Brain microvascular endothelial cell (primary cell): ENCODE measurements at places on chromosomes 3 and 15.

GRCh38 chr3:128242818-128243601 lies 89.7 kb downstream of the EEFSEC start:
- peak; percentile 53 for DNase-seq

- no peak for DNase-seq
Measured at GRCh38 chr3:10530241-10530640, 24.9 kb upstream of the ATP2B2 start.

- DNase-seq: no peak
Measured at GRCh38 chr15:46681901-46682300, 1035.4 kb upstream of the SEMA6D start.

DNA sequence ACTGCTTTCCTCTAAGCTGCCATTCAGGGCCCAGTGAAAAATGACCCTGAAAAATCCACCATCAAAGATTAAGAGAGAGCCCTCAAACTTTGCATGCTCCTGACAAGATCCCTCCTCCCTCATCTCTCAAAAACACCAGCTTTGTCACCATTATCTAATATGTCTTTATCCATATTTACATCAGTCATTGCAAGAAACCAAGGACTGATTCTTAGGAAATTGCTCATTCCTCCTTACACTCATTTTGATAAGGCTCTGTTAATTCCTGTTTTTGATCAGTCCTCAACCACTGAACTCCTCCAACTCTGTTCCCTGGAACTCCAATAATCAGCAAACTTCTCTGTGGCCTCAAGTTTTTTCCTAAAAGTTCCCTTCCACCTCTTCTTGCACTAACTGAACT lies 51.8 kb downstream of the CD200 start:
- DNase-seq: no peak

- DNase-seq: no peak
Measured at GRCh38 chr3:9064850-9065249, 101.6 kb upstream of the RAD18 start.

DNA sequence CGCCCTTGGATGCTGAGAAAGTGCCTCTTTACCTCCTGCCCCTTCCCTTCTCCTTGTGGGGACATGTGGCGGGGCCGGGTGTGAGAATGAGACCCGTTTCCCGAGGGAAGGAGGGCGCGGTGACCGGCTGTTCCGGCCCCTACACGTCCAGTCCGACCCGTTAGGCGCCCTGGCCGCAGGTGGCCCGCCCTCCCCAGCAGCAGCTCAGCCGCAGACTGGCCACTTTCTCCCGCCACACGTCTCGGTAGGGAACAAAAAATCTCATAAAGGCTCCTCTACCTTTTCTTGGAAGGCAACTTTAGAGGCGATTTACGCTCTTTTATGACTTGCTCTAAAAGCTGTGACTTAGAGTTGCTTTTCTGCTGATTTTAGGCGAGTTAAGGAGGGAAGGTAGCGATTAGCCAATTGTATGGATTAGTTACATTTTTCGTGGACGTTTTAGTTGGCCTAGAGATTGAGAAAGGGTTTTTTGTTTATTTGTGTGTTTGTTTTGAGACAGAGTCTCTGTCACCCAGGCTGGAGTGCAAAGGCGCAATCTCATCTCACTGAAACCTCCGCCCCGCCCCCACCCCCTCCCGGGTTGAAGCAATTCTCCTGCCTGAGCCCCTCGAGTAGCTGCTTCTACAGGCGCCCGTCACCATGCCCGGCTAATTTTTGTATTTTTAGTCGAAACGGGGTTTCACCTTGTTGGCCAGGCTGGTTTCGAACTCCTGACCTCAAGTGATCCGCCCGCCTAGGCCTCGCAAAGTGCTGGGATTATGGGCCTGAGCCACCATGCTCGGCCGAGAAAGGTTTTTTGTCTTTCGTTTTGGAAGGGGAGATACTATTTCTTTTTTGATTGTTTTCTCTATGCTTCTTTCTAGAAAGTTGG lies 8.3 kb upstream of the PGPEP1L start:
- DNase-seq: no peak

- no peak for DNase-seq
Measured at GRCh38 chr15:95874637-95875036, 455.9 kb upstream of the NR2F2 start.

DNA sequence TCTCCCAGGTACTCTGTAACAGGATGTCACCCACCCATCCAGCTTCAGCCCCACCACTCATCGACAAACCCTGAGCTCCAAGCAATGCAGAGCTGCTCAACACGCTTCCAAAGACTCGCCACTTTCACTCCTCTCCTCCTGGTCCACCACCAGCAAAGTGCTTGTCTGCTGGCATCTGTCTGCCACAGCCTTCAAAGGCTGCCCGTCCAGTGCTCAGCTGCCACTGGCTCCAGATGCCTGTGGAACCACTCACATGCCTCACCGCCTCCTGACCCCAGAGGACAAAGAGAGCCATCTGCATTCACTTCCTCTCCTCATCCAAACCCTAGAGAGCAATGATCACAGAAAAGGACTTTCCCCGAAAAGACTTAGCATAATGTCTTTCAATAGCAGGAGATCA lies 109.5 kb upstream of the OCA2 start:
- DNase-seq: no peak

- DNase-seq: no peak
Measured at GRCh38 chr3:154061001-154061370, 60.2 kb upstream of the ARHGEF26 start.

GRCh38 chr3:50455161-50456018 lies 48.0 kb downstream of the CACNA2D2 start:
- DNase-seq: no peak

DNA sequence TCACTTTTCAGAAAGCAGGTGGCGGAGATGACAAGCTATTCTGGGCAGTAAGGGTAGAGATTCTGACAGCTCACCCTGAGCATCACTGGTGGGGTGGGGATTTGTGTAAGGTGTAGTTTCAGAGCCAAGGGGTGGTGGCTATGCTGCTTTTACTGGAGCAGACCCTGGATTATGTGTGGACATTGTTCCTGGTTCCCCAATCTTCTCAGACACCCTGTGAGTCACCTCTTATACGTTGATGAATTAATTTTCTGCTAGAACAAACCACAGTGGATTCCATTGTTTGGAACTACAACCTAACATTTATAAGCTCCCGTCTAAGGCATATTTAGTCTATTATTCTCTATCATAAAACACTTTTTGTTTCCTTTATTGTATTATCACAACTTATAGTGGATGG lies 169.5 kb upstream of the COL8A1 start:
- no peak for DNase-seq

- peak; percentile 75 for DNase-seq
Measured at GRCh38 chr3:71681224-71681668, 44.0 kb downstream of the EIF4E3 start.

DNA sequence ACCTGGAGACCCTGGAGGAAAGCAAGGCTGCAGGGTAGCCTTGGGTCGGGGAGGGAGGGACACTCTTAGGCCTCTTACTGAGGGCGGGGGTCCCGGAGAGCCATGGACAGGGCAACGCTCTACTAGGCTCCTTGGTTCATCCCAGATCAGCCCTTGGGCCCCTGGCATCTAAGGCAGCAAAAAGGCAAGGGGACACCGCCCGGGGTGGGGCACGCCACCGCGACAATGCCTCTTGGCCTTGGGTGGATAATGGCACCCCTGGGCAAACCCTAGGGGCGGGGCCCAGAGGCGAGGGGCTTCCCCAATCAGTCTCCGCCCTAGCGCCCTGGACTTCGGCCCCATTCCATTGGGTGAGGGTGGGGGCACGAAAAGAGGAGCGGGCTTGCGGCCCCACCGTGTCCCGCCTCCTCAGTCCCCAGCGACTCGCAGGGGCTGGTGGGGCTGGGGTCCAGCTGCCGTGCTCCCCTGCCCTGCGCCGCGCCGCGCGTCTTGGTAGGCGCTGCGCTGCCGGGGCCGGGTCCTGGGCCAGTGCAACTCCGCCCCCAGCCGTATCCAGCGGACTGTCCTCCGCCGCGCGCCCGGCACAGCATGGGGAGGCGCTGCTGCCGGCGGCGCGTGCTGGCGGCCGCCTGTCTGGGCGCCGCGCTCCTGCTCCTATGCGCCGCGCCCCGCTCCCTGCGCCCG lies at the start of gene CHST13:
TSS of gene CHST13 (plus strand) at position 411 of the 684 bp plus-strand sequence. CDS start at position 589, 178 bp downstream.
- no peak for DNase-seq

GRCh38 chr15:44093836-44094235 lies 101.2 kb downstream of the FRMD5 start:
- DNase-seq: no peak

- no peak for DNase-seq
Measured at GRCh38 chr3:157752956-157753786, 250.0 kb upstream of the VEPH1 start.

DNA sequence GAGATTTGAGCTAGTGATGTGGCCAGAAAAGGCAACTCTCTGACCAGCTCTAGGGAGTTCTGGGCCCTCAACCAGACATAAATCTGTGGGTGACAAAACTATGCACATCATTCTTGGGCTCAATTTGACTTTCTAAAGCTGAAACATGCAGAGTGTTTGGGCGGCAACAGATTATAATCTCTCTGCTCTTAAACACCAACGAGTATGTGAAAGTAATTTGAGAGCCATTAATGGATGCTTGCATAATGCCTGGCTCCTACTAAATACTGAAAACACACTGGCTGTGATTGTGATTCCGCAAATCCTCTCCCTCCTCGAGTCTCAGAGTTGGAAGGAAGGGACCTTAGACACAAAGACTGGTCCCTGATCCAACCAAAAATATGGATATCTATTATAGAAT lies 186.7 kb downstream of the UACA start:
- DNase-seq: no peak

- peak; percentile 99 for DNase-seq
Measured at GRCh38 chr15:75666823-75667501, 19.2 kb downstream of the SNX33 start.

DNA sequence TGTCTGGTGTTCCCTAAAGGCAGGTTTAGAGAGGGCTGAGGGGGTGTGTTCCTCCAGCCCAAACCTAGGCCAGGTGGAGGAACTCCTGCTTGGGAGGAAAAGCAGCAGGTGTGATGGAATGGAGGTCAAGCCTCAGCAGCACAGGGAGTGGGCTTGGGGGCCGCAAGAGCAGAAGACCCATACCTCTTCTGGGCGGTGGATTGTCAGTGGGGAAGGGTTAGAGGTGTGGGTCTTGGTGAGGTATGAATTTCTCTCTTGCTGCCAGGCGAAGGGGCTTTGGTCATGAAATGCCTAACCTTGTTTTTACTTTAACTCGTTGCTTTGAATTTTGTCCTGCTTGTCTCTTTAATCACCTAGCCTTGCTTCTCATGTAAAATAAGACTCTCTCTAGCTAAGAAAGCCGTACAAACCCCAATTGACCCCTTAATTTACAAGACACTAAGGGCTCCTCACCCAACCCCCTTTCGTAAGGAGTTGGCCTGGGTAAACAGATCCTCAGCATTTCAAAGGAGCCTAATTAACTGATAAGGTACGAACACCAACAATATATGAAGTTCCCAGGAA lies 38.9 kb downstream of the DHX30 start:
- no peak for DNase-seq

GRCh38 chr3:130916507-130917167 lies 22.8 kb downstream of the ATP2C1 start:
- DNase-seq: no peak

- no peak for DNase-seq
Measured at GRCh38 chr3:50570508-50571279, 1.4 kb downstream of the HEMK1 start.

DNA sequence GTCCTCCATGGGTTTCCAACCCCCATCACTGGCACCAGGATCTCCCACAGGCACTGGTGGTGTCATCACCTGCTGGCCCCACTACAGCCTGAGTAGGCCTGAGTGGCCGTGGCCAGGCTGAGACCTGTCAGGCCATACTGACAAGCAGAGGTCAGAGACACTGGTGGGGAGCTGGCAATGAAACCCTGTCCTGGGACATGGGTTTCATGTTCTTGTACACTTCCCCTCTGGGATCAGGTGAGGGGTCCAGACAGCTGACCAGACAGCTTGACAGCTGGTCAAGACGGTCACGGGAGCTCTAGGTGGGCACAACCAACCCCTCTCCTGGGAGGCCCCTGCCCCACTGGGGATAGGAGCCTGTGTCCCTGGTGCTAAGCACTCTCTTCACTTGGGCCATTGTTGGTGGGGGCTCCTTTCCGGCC lies 13.1 kb downstream of the ZBTB47 start:
- no peak for DNase-seq

DNA sequence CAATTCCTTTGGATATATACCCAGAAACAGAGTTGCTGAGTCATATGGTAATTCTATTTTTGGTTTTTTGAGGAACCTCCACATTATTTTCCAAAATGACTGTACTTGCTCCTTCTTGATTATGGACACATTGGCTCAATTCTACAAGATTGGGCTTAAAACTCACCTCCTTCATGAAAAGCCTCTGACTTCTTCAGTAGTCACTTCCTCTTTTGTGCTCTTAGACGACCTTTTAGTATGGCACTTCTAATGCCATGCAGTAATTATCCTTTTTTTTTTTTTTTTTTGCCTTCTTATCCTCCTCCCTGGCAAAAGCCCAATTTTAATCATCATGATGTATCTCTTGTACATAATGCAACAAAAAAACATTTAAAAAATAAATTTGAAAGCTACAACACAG lies 33.0 kb upstream of the ABHD17C start:
- DNase-seq: no peak

- no peak for DNase-seq
Measured at GRCh38 chr15:57109005-57109404, 190.6 kb downstream of the TCF12 start.

DNA sequence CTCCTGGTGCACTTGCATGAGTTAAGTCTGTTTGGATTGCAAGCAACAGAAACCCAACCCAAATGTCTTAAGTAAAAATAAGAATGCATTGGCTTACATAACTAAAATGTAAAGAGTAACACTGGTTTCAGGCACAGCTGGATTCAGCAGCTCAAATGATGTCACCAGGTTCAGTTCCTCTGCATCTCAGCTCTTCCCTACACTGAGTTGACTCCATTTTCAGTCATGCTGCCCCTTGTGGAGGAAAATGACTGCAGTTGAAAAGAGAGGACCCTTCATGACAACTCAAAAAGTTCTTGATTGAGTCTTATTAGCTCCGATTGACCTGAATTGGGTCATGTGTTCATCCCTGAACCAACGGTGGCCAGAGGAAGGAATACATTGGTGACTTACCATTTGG lies 138.5 kb upstream of the ABI3BP start:
- no peak for DNase-seq

- no peak for DNase-seq
Measured at GRCh38 chr3:141255846-141256261, 24.2 kb downstream of the PXYLP1 start.

DNA sequence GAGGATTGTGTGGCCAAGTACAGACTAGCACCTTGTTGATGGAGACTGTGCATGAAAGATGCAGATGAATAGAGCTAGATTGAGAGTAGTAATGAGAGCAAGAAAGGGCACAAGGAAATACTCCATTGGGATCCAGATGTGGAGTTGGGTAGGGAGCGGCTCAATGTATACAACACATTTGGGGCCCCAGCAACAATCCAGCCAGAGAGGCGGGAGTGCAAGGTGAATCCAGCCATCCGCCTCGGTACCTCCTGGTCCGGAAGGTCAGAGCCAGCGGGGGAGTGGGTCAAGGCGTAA lies 9.0 kb downstream of the ISL2 start:
- no peak for DNase-seq

GRCh38 chr3:50612234-50612882 lies 784 bp upstream of the CISH start:
- no peak for DNase-seq

GRCh38 chr15:70204652-70205051 lies 106.9 kb upstream of the TLE3 start:
- no peak for DNase-seq

- peak; percentile 79 for DNase-seq
Measured at GRCh38 chr3:86937306-86937791, 53.6 kb downstream of the VGLL3 start.
